SK-N-SH (cell line): ENCODE measurements at places on chromosomes 1 and 21.

DNA sequence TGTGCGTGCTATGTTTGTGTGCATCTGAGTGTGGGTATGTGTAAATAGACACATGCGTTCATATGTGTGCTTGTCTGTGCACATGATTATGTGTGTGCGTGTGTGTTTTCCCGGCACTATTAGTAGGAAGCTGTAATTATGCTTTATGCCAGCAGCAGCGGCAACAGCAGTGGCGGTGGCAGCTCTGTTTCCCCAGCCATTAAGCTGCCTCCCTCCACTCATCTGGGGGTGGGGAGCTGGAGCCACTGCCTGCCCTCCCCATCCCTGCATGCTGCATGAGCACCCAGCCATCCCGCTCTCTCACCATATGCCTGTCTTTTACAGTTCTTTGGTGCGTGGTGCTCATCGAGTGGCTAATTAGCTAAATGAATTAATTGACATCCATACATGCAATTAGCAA lies 30.5 kb upstream of the ACOT11 start:
- DNase-seq, result no peak

DNA sequence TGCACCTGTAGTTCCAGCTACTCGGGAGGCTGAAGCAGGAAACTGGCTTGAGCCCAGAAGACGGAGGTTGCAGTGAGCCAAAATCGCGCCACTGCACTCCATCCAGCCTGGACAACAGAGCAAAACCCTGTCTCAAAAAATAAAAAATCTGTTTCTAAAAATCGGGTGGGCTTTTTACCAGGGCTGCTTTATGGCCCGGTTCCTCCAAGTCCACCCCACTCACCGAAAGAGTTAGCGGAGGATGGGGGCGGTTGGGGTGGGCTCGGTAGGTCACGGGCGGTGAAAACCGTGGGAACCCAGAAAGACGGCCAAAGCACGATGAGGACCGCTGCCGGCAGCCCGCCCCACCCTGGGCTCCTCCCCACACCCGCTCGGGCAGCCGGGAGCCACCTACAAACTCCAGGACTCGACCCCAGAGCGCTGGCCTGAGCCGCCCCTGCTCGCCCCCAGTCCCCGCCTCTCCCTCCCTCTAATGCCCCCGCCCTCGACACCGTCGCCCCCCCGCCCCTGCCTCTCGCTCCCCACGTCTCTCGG lies 846 bp upstream of the PER3 start:
- DNase-seq, result no peak

DNA sequence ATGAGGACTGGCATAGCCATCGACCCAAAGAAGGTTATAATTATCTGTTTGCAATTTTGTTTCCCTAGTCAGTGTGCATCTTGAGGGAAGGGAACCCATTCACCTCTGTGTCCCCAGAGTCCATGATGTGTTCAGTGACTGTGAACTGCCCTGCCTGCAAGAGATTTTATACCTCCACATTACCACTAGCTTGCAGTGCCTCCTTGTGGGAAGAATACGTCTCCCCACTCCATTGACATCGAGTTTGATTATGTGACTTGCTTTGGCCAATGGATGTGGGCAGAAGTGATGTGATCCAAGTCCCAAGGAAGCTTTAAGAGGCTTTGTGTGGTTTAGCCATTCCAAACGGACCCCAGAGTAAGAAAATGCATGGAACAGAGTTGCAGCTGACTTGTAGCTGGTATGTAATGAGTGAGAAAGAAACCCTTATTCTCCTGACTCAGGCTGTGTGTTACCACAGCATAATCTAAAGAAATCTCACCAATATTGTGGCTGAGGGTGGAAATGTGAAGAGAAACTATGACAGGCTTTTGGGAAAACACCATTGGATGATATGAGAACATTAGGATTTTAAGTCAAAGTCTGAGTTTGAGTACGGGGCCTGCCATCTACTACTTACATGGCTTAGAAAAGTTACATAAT lies 47.8 kb upstream of the NRDC start:
- no peak for DNase-seq

DNA sequence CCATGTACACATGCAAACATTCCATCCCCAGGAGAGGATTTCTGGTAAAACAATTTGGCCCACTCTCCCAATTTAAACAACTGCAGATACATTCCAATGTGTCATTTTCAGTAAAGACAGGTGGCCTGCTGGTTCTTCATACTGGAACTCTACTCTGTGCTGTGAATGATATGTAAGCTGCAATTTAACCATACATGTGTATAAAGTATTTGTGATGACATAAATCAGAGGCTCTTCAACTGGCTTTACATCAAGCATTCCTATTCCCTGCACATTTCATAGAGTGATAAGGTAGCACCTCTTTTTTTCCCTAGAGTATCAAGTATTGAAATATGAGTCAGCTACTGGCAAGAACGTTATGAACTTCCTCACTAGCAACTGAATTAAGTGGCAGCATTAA lies 649.5 kb upstream of the ADGRL2 start:
- DNase-seq, result no peak

DNA sequence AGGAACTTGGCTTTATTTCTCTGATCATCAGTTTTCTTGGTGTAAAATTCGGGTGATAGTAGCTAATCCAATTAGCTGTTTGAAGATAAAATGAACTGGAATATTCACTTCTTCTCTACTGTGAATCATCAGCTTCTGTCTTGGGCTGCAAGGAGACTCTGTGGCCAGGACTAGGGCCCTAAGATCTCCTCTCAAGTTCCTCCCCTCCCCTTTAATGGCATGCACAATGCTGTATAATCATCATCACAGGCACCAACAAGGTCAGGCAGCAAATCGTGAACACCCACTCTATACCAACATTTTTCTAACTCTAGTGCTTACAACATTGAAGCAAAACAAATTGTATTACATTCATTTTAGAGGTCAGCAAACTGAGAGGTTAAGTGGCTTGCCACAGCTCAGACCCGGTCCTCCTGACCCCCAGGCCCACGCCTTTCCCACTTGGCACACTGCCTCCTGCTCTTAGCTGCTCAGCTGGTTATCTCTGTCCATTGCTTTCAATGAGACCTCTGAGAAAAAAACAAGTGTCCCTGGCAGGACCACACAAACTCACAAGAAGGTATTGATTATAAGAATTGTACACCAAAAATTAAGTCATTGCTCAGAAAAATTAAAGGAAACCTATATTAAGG lies 31.8 kb downstream of the LRRC52 start:
- DNase-seq, result no peak

GRCh38 chr1:39205102-39205780 lies 746 bp downstream of the MACF1 start:
- DNase-seq, result no peak

- no peak for DNase-seq
These were observed 2.9 kb upstream of the SYDE2 start for GRCh38 chr1:85203573-85204171.

- no peak for DNase-seq
These were observed 11.5 kb downstream of the SORT1 start for GRCh38 chr1:109386054-109386717.

DNA sequence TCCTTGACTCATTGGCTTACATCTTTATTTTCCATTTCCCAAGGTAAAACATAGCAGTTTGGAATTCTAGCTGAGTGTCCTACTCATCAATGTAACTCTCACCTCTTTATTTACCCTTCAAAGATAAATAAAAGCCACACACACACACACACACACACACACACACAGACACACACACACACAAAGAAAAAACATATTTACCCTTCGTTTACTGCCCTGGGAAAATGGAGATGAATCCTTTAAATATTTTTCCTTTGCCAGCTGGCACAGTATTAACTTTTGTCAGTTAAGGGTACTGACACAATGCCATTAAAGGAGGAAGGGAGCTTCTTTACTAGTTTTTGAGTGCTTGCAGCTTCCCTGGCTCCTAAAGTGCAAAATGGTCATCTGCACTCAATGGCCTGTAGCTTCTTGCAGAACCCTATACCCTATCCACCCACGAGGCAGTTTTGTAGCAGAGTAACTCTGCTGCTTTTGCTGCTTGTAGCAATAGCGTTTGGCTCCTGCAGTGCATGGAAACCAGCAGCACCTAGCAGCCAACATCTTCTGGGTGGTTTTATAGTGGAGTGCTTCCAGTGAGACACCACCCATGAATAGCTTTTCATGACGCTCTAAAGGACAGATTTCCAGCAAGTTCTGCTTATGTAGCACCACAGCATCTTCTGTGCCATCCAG lies 103.7 kb downstream of the HS2ST1 start:
- DNase-seq, result no peak

GRCh38 chr1:164180824-164181223 lies 378.2 kb upstream of the PBX1 start:
- no peak for DNase-seq

- DNase-seq, result peak; percentile 54
These were observed 27.7 kb upstream of the DYRK1A start for GRCh38 chr21:37338671-37339551.

DNA sequence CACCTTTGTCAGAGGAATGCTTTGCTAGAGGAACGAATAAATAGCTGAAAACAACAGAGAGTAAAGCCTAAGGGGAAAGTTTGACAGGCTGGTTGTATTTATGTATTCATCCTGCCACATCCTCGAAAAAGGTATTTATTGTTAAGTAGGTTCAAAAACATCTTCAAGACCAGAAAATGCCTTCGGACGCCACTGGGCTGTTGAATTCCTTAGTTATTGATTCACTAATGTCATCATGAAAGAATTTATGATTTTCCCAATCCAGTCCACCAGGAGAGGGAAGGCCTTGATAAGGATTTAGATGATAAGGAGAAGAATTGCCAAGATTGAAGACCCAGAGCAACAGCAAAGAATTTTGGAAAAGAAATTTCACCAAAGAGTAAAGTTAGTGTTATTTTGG lies 35.2 kb upstream of the MAB21L3 start:
- DNase-seq, result no peak

DNA sequence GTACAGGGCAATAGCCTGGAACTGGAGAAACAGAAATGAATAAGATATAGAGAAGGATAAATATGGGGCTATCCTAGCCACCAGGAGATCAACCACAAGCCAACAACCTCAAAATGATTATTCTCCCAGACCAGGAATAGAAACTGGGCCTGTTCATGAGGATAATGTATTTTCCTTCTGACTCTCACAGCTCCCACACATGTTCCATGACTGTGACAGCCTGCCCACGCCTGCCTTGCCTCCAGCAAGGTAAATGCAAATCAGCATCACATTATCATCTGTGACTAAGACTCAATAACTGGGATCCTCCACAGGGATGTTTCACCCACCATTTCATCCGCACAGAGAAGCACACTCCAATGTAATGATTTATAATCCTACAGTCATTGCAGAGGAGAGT lies 3.3 kb downstream of the ENSA start:
- no peak for DNase-seq

DNA sequence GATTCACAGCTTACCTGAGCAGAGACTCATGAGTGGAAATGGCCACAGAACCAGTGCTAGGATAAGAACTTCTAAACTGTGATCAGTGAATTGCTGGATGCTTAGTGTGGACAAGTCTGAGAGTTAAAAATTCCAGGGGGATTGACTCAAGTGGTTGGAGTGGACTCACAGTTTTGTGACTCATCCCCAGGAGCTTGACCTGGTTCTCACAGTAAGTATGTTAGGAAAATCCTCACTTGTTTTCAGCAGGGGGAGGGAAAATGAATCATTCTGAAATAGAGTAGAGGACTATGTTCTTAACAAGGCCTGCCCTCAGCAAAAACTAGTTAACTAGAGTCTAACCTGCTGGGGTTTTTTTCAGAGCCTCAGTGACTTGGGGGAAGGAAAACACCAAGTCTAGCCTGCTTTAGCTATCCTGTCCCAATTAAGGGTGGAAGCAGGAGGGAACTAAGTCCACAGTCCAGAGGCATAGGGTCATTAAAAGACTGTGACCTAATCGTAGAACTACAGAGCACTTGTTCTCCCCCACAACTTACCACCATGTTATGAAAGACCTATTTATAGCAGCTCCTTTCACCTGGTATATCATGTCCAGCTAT lies 6.1 kb upstream of the CDC73 start:
- peak; percentile 11 for DNase-seq

GRCh38 chr1:156748670-156749418 lies 2.6 kb downstream of the HDGF start:
- DNase-seq, result no peak

DNA sequence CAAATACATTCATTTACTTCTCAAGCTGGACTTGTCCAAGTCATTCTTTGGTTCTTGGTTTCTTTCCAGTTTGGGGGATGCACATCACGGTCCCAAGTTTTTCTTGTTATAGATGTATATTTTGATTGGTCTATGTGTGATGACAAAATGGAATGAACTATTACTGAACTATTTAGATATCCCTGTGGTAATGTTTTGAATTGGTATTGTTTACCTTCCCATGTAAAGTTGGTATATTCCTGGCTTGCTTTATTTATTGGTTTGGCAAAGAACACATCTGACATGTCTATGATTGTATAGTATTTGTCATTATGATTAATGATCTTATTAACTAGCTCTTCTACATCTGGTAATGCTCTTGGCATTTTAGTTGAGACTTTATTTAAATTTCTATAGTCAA lies 22.4 kb upstream of the ZNF692 start:
- DNase-seq, result no peak

DNA sequence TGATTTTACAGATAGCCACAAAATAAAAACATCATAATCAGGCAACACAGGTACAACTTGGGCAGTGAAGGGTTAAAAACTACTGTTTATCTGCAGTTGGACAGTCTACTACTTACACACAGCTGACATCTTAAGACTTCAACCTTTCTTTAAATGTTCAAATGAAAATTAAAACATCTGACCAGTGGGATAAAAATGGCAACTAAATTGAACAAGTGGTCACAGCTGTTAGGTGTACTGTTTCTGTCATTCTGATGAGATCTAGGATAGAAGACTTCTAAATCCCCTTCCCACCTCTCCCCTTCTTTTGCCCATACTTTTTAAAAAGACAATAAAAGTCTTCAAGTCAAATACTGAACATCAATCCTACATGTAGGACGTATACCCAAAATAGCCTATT lies 56.2 kb downstream of the ENAH start:
- no peak for DNase-seq

DNA sequence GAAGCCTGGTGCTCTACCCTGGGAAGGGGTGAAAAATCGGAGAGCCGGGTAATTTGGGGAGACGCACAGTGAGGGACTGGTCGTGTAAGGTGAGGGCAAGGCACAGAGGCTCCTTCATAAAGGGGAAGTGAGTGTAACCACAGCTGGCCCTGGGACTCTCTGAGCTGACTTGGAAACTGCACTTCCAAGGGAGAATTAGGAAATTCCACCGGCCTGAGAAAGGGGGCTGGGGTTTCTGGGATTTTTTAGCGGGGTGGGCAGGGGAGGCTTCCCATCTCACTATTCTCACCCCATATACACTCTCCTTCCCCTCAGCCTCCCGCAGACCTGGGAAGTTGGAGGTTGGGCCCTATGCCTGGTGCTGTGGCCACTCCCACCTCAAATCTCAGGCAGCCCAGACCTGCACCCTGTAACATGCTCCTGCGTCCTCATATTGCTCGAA lies 88.3 kb upstream of the IPO9 start:
- no peak for DNase-seq
